GM12891 (cell line): ENCODE measurements at places on chromosomes 2 and 18.

- no peak for DNase-seq
These were observed 310.2 kb upstream of the FIGN start for GRCh38 chr2:164046040-164046439.

- no peak for DNase-seq
These were observed 14.6 kb upstream of the TNS1 start for GRCh38 chr2:218017211-218018053.

- no peak for DNase-seq
These were observed 6.5 kb downstream of the DGUOK start for GRCh38 chr2:73933194-73933593.

GRCh38 chr2:64860276-64860885 lies 128.8 kb upstream of the SLC1A4 start:
- DNase-seq = peak; percentile 42

- DNase-seq = no peak
These were observed 107.0 kb downstream of the MGAT5 start for GRCh38 chr2:134360745-134361487.

- DNase-seq = no peak
These were observed 17.7 kb downstream of the PAX8 start for GRCh38 chr2:113260991-113261390.

DNA sequence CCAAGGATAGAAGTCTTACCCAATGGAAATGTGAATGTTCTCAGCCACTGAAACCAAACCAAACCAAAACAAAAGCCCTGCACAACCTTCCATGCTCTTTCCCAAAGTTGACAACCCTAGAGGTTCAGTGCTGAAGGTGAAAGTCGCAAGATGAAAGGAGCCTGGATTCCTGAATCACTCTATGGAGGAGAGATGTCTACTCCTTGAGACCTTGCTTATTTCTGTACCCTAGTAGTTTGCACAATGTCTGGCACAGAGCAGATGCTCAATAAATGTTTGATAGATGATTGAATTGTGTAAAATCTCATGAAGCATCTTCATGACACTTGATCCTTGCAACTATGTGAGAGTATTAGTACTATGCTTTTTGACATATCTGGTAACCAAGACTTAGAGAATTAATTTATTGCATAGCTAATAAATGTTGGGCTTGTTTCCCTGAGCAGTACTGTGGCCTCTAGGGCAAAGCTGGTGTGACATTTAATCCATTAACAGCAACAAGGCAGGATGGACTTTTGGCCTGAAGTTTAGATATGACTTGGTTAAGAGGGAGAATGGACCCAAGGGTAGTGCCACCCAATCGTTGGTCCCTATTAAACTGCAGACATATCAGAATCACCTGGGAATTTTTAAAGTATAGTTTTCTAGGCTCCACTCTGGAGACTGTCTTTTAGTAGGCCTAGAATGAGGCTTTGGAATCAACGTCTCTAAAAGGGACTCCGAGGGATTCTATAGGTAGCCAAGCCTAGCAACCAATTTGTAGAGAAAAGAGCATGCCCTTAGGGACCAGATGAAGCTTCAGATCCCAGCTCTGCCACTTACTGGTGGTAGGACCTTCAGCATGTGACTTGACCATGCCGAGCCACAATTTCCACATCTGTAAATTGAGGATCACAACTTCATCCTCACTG lies 145.9 kb downstream of the DDX1 start:
- DNase-seq = no peak

GRCh38 chr2:8154936-8155335 lies 526.9 kb upstream of the ID2 start:
- DNase-seq = no peak

GRCh38 chr2:5365871-5366461 lies 326.2 kb upstream of the SOX11 start:
- peak; percentile 46 for DNase-seq
